A673 (cell line): ENCODE measurements at places on chromosomes 5 and 9.
A peak's percentile ranks its signal among the peaks of the same experiment; 100 is the strongest.

GRCh38 chr5:122392824-122393223 is 80.8 kb downstream of the SNCAIP start:
- no peak for DNase-seq

DNA sequence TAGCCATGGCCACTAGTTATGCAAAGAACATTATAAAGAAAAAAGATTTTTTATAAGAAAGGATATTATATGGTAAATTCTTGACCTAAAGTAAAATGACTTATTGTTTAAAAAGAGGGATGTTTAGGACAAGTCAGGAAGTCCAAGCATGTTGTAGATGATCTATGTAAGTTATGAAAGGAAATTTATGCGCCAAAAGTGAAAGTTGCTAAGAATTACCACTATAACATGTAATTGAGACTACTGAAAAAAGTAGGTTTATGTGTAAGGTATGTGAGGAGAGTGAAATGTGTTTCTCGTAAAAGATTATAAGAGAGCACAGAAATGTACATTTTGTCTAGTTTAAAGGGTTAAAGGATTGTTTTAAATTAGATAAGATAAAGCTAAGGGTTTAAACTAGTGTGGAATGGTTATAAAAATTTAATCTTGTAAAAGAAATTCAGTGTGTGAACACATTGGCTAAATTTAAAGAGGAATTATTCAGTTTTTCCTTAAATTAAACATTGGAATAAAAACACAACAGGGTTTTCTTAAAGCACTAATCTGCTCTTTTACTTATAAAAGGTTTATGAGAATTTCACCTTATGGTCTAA is 1100.4 kb upstream of the EDIL3 start:
- DNase-seq = peak; percentile 6

- DNase-seq = peak; percentile 79
Measured at GRCh38 chr5:71830681-71831539, 111.8 kb downstream of the CARTPT start.

- no peak for DNase-seq
Measured at GRCh38 chr5:67289763-67290521, 93.3 kb upstream of the CD180 start.

GRCh38 chr5:143733665-143734455 is 78.1 kb upstream of the HMHB1 start:
- no peak for DNase-seq
